ENCODE measurements at places on chromosomes 5 and 9.
A peak's percentile ranks its signal among the peaks of the same experiment; 100 is the strongest.

DNA sequence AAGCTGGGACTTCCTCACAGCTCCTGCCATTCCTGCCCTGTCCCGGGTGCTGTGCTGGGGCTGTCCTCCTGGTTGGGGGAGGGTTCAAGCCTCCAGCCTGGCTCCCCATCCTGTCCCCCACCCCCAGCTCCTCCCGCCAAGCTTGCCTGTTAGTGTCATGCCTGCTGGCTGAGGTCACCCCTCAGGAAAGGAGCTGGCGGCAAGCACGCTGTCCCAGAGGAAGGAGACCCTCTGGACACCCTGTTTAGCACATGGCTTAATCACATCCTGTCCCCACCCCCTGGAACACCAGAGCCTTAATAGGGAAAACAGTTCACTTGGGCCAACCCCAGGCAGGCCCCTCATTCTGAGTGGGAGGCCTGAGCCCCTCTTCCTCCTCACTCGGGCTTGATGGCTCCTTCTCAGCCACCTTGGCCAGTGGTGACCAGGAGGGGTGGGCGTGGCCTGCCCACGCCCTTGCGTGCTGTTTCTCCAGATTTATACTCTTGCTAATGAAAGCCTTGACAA is 9.2 kb upstream of the PHYHD1 start:
- no peak for DNase-seq

DNA sequence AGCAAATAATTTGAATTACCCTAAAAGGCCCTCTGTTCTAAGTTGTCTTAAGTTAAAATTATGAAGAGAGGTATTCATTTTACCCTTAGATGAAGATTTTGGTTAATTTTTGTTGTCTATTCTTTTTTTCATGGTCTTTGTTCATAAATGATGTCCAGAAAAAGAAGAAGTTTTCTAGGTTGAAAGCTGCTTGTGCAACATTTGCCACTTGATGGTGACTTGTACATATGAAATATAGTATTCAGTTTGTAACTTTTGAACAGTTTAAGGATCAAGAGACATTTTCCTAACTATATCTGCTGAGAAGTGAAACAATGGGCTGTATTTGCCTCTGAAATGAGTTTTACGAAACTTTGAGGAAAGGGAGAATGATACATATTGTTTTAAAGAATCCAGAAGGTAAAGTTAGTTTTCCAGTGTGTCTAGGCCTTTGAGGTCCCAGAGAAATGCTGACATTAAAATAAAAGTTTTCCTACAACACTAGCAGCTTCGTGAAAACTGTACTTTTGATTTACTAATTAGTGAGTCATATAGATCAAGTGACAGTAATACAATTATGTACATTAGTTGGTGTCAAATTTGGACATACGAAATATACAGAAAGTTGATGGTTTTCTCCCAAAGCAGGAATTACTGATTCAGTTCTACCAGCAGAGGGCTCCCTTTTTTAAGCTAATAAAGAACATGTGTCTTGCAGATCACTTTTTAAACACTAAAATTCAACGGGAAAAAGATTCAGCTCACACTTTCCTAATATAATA is 70.5 kb downstream of the PIK3R1 start:
- no peak for DNase-seq

GRCh38 chr5:94057655-94058054 is 316.3 kb upstream of the POU5F2 start:
- no peak for DNase-seq

GRCh38 chr5:83368835-83369234 is 102.7 kb upstream of the VCAN start:
- no peak for DNase-seq

- no peak for DNase-seq
Observed at GRCh38 chr9:2560180-2560579, 61.4 kb upstream of the VLDLR start.

GRCh38 chr5:170267431-170268152 is 30.0 kb downstream of the LCP2 start:
- DNase-seq = peak; percentile 71

- DNase-seq = no peak
Observed at GRCh38 chr5:179127136-179128040, 67.2 kb downstream of the ZNF354C start.

DNA sequence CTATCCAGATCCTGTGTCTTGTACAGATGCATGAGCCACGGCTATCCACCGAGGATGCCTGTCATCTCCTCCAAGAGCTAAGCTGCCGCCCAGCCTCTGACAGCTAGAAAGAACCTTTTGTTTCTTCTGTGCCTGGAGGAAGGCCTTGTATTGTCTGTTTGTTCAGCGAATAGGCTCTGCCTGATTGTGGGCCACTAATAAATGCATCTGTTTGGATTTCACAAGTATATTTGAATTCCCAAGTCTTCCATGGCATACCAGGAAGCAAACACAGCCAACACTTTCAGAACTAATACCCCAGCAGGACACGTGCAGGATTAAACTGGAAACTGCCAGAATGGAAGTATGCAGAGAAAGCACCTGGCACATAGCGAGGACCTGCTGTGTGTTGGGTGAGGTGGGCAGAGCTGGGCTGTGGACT is 92.7 kb upstream of the NEURL1B start:
- DNase-seq = no peak

DNA sequence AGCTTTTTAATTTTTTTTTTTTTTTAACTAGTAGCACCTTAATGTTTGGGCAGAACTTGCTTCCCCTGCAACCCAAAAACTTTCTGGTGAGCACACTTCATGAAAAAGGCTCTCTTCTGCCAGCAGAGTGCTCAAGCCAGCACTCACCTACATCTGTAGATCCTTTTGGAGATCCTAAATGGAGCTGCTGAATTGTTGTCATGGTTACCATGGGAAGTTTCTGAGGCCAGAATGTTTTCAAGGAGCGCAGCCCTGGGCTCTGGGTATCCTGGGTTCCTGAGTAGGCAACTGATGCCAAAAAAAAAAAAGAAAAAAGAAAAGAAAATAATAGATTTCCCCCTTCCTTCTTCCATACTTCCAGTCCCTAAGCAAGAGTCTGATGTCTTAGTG is 3.1 kb upstream of the CPEB4 start:
- no peak for DNase-seq

GRCh38 chr5:32419791-32420190 is 24.7 kb downstream of the ZFR start:
- DNase-seq = no peak

- no peak for DNase-seq
Observed at GRCh38 chr5:40680741-40681362, 1.1 kb downstream of the PTGER4 start.

- DNase-seq = no peak
Observed at GRCh38 chr9:125446561-125447094, 185.0 kb downstream of the GAPVD1 start.

DNA sequence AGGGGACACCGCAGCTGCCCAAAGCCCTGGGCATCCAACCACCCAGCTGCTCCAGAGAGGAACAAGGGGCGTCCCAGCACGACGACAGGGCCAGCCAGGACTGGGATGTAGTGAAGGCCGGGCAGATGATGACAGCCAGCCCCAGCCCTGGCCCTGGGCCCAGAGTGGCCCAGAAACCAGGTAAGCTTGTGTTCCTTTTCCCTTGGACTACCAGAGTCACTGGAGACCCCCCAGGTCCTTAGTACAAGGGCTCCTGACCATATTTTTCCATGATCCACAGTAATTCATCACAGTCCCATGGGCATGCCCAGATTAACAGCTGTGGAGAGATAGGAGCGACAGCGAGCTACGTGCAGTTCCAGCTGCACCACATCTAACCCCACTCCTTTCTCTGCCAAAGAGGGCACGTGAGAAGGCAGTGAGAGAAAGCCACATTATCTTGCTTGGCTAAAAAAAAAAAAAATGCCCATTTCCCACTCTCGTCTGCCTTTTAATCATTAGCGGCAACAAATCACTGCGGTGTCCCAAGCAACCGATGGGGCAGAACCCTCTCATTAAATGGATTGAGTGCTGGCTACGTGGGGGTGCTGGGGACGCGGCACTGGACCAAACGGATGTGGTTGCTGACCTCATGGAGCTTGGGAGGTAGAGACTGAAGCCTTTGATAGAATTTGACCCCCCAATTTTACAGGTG is 21.7 kb upstream of the SYNPO start:
- DNase-seq = no peak

- no peak for DNase-seq
Observed at GRCh38 chr5:39598661-39599248, 174.0 kb upstream of the DAB2 start.

- DNase-seq = no peak
Observed at GRCh38 chr9:34114436-34114835, 12.1 kb downstream of the DCAF12 start.

GRCh38 chr5:72252574-72253155 is 67.4 kb downstream of the MRPS27 start:
- DNase-seq = no peak
